ENCODE measurements at places on chromosomes 4 and X.

DNA sequence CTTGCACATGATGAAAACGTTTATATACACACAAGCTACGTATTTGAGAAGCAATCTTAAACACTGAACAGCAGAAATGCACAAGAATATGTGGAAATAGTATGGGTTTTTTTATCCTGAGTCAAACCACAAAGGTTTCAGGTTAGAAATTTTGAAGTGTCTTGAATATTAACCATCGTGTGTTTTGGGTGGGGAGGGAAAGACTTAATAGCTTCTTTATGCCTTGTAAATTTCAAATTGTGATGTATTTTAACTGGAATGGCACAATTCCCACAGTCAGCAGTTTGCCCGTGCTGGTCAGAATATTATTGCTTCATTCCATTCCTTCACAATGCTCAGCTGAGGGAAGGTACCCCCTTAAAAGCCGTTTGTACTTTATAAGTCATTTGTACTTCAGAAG is 67.4 kb upstream of the WDR1 start:
- no peak for DNase-seq

DNA sequence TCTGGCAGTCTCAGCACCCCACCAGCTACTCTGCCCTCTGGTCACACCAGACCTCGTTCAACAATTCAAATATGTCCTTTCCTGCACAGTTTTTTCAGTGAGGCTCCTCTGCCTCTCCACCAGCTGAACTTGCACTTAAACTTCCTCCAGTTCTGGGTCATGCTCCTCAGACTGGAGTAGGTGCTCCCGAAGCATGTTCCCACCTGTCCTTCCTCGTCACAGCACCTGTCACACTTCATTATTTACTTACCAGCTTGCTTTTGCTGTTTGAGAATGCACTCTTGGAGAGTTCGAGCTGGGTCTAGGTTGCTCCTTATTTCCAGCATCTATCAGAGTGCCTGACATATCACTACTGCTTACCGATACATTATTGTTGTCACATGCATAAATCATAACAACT is 144.8 kb upstream of the TTC29 start:
- no peak for DNase-seq

- no peak for DNase-seq
These were observed 112.1 kb upstream of the DDIT4L start for GRCh38 chr4:100302061-100303026.

DNA sequence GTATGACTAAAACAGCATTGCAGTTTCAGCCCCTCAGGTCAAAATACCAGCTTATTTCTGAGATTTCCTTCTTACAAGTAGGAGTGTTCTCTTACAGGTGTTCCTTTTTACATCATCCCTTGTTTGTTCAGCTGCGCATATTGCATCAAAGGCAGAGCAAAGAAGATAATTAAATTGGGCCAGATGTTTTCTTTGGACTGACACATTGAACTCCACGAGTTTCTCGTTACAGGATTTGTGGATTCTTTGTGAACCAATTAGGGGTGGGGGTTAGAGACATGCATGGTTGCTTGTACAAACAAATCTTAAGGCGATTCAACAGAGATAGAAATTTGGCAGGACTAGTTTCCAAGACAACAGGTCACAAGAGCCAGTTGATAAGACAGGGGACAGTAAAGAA is 95.7 kb downstream of the SPANXN4 start:
- DNase-seq = peak; percentile 57

DNA sequence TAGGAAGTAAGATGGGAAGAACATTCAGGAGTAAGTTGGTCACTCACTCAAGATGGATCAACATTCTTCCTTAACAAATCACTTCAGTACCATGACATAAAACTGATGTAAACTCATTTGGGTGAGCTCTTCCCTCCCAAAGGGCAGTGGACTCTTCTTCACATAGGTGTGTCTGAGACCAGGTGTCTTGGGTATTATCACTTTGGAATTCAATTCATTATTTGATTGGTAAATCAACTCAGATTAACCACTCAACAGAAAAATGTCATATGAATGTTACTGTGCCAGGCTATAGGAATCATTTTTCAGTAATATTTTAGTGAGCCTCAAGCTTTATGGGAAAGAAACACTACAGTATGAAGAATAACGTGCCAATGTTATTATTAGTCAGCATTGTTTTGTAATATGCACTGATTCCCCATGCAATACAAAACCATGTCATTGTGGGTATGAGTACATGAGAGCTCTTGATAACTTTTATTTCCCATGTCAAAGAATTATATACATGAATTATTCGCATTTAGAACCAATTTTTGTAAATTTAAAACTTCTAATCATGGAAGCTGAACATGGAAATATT is 58.6 kb upstream of the ETNPPL start:
- DNase-seq = no peak

DNA sequence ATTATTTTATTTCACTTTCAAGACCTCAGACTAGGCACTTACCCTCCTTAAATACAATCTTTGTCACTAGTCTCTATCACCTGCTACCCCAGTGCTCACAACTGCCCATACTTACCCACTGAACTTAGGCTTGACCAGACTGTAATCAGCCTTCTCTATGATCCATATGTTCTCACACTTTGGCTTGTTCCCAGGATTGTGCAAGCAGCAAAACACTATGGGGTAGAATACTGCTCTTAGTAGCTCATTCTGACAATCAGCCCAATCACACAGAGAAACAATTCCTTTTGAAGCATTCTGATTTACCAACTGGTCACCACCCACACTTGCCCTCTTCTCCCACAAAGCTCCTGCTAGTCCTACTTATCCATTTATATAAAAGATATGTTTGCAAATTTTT is 878.3 kb downstream of the FSTL5 start:
- no peak for DNase-seq
